PC-3 (cell line): ENCODE measurements at places on chromosomes 11 and 22.

- no peak for DNase-seq
Measured at GRCh38 chr11:69269926-69270697, 23.8 kb upstream of the MYEOV start.

- peak; percentile 42 for DNase-seq
Measured at GRCh38 chr11:106415510-106415909, 338.0 kb downstream of the AASDHPPT start.

- no peak for DNase-seq
Measured at GRCh38 chr11:128735935-128736605, 42.2 kb downstream of the FLI1 start.

GRCh38 chr11:45906096-45906682, 882 bp downstream of the FREY1 start:
- no peak for DNase-seq

DNA sequence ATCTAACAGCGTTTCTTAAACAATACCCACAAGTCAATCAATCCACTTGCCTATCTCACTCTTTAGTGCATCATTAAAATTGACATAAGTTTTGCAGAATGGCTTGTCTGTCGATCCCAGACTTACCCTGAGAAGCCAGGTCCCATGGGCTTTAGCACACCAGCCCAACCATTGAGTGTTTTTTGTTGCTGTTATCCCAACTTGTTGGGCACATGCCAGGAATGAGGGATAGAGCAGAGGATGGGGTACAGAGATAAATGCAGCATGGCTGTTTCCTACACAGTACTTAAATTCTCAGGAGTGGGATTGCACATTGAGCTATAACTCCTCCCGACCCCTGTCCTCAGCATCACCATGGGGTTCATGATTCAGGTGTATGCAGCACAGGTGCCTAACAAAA, 64.2 kb upstream of the RASSF10 start:
- no peak for DNase-seq

GRCh38 chr11:44886790-44887140, 63.9 kb downstream of the TP53I11 start:
- no peak for DNase-seq

- no peak for DNase-seq
Measured at GRCh38 chr11:35360055-35360530, 59.3 kb downstream of the SLC1A2 start.

- no peak for DNase-seq
Measured at GRCh38 chr11:17952487-17952886, 60.4 kb downstream of the SERGEF start.

DNA sequence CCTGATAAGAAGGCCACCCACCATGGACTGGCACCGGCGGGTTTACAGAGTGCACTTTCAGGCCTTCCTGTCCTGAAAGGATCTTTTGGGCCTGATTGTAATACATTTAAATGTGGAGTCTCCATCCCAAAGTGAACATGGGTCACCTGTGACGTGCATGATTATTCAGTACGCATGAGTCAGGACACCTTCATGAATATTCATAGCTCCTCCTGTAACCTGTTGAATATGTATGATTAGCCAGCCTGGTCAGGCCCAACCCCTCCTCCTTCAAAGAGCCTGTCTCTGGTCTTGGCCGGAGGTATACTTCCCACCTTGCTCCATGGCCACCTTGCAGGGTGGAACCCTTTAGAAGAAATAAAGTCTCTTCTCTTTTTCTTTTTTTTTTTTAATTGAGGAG, 75.9 kb upstream of the NUP50 start:
- no peak for DNase-seq

GRCh38 chr11:75342966-75343870, 8.2 kb downstream of the ARRB1 start:
- DNase-seq = peak; percentile 18
